ENCODE measurements at places on chromosomes 11 and 22.

- DNase-seq = no peak
Measured at GRCh38 chr11:23836981-23837380, 659.9 kb upstream of the LUZP2 start.

- no peak for DNase-seq
Measured at GRCh38 chr11:131074573-131074972, 158.3 kb upstream of the SNX19 start.

DNA sequence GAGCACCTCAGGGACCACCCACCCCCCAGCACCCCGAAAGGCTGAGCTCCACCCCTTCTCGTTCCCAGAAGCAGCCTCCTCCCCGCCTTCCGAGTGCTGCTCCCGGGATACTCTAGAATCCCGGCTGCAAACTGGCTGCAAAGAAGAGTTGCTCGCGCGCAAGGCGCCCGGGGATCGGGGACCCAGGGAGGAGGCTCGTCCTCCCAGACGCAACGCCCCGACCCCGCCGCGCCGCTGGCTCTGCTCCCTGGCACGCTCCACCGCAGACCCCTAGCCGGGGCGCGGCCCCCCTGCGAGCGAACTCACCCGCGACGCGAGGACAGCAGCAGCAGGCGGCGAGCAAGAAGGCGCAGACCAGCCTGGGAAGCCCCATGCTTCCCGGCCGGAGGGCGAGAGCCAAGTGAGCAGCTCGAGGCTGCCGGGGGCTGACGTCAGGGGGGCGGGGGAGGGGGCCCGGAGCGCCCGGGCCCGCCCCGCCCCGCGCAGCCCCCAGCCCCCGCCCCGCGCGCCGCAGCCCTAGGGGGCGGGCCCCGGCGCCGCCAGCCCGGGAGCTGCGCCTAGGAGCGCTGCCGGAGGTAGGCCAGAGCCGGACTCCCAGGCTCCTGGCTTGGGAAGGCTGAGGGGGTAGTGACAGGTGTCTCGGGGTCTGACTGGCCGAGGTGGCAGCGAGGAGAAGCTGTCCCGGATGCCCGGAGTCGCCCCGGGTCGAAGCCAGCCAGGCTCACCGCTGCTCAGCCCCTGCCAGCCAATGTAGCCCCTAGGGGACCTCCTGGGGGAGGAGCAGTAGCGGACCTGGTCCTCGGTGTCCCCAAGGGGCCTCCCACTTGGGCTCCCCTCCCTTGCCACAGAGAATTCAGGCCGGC is at the start of gene MCAM:
Gene MCAM, minus strand, starts transcription at position 402 of the 863 bp plus-strand sequence. Its CDS starts 29 bp downstream, at position 373.
- DNase-seq = peak; percentile 81

DNA sequence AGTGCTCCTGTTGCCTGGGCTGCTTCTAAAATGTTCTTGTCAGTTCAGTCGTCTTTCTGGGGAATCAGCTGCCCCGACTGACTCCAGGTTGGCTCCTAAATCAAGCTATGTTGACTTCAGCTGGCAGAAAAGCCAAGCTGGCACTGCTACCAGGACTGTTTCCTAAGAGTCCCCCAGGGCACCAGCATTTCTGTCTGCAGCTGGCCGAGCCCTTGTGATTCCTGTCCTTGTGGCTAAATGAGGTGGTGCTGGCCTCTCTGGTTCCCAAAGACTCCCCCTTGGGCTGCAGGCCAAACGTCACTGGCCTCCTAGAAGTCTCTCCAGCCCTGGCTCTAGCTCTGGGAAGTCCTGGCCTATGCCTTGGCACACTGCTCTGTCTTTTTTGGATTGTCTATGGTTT is 31.1 kb downstream of the GRAMD1B start:
- no peak for DNase-seq

- no peak for DNase-seq
Measured at GRCh38 chr11:130063451-130063850, 6.2 kb upstream of the APLP2 start.

DNA sequence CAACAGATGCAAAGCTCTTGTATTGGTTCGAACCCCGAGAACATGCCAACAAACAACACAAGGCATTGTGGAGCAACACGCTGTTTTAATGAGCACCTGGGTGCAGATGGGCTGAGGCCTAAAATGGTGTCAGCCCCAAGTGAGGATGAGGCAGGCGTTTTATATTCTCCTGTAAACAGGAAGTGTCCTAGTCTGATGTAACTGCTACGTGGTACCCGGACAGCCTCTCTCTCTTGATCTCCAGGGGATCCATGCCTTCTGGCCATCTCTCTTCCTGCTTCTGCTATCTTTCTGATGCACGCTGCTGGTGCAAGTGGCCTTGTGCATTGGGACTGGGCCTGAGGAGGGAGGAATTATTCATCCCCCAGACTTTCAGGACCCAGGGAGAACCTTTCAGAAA is 19.4 kb upstream of the VSTM5 start:
- no peak for DNase-seq

- no peak for DNase-seq
Measured at GRCh38 chr11:67640021-67640757, 626 bp upstream of the TBX10 start.

GRCh38 chr11:129386795-129387397 is 11.2 kb downstream of the BARX2 start:
- DNase-seq = no peak

DNA sequence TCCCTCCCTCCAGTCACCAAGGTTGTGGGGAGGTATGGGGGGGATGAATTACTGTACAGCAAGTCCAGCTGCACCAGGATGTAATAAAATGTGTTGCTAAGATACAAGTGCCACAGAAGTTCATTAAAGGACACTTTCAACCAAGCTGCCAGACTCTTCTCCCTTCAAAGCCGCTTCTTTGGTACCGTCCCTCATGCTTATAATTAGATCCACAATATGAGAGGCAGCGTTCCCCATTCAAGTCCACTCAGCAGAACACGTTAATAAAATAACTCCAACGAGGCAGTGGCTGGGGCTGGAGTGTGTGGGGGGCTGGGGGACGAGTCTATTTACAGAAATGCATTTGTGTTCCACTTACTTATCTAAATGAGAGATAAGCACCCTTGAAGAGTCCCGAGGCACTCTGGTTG is 14.7 kb downstream of the PHF21B start:
- no peak for DNase-seq

DNA sequence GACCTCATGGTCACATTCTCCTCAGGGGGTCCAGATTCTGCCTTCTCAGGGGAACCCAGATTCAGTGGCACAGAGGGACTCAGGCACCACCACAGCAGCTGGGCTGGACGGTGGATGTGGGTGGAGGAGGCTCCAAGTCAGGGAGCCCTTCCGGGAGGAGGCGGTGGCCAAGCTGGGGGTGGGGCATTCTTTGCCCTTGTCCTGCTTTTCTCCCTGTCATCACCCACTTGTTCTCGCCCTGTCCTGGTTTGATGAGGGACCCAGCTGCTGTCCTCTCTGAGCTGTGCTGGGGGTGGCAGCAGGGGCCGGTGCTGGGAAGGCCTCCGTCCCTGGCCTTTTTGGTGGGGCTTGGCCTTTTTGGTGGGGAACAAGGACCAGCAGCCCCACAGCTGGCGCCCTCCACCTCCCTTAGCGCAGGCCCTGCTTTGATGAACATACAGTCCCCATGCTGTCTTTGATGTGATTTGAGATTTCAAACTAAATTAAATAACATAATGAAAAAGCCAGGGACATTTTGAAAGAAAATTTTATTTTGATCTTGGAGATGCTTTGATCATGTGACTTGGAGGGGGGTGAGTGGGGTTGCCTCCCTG is 1168.2 kb downstream of the BRD1 start:
- DNase-seq = no peak

DNA sequence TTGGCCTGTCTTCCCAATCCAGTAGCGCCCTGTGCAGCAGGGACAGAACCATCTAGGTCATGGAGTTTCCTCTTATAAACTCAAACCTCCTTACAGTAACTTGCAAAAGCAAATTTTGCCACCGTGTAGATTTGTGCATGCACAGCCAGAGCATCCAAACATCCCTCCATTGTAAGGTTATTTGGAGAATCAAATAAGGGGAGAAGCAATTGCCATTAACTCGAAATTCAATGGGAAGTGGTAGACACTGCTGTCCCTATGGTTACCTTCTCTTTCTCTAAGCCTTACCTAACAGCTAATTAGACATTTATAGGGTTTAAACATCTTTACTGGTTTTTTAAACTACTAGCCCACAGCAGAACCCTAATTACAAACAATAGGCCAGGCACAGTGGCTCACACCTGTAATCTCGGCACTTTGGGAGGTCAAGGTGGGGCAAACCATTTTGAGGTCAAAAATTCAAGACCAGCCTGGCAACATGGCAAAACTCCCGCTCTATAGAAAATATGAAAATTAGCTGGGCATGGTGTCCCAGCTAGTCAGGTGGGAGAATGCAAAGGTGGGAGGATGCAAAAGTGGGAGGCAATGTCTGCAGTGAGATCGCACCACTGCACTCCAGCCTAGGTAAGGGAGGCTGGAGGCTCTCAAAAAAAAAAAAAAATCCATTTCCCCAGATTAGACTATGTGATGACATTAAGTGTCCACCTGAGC is 6.6 kb downstream of the HSPA8 start:
- DNase-seq = no peak

GRCh38 chr22:26322179-26322905 is 106.7 kb upstream of the ASPHD2 start:
- no peak for DNase-seq

GRCh38 chr11:46210133-46210636 is 67.3 kb upstream of the CREB3L1 start:
- no peak for DNase-seq

DNA sequence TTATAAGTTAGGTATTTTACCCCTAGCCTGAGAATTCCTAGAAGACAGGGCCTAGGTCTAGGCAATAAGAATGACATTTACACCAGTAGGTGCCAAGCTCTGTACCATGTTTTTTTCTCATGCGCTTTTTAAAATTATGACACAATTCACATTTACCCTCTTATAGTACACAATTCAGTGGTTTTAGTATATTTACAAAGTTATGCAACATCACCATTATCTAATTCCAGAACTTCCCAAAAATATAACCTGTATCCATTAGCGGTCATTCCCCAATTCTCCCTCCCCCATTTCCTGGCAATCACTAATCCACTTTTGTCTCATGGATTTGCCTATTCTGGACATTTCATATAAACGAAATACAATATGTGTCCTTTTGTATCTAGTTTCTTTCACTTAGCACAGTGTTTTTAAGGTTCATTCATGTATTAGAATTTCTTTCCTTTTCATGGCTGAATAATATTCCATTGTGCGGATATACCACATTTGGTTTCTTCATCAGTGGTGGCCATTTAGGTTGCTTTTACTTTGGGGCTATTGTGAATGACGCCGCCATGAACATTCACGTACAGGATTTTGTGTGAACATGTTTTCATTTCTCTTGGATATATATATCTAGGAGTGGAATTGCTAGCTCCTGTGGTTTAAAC is 92.4 kb downstream of the MICAL2 start:
- DNase-seq = no peak

DNA sequence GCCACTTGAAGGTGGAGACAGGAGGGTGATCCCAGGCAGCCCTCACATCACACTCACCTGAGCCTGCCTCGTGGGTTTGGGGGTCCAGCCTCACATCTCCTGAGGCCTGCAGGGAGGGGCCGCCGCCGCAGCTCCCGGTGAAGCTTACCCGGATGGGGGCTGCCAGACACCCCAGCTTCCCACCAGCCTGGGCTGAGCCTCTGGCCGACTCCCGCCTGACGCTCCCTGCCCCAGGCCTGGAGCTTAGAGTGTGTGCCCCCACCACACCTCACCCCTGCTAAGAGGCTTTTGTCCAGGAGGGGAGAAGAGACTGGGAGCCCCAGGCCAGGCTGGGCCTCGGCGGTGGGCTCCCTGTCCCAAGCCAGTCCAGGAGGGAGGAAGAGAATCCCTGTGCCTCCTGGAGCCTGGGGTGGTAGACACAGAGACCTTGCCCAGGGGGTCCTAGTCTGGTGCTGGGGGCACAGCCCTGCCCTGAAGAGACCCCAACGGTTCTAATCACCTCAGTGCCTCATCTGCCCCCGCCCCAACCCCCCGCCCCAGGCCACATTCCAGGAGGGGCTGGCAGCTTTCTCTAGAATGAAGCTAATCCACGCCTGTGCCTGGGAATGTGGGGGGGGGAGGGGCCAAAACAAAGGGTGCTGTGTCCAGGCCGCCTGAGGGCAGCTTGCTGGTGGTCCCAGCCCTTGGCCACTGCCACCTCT is at the start of gene SLC16A8:
Gene SLC16A8, minus strand, starts transcription at position 254 of the 701 bp plus-strand sequence. CDS start 1,311 bp downstream, outside the sequence.
- DNase-seq = no peak

GRCh38 chr11:29063630-29064361 is 953.0 kb downstream of the KCNA4 start:
- DNase-seq = no peak

- no peak for DNase-seq
Measured at GRCh38 chr11:130487924-130488815, 39.7 kb downstream of the ADAMTS15 start.

DNA sequence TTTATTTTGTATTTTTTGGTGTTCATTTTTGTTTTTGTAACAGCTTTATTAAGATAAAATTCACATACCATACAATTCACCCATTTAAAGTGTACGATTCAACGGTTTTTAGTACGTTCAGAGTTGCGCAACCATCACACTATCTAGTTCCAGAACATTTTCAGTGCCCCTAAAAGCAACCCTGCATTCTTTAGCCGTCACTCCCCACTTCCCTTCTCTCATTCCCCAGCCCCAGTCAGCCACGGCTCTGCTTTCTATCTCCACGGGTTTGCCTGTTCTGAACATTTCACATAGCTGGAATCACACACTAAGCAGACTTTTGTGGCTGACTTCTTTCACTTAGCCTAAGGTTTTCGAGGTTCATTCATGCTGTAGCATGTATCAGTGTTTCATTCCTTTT is 9.6 kb upstream of the KCNQ1OT1 start:
- no peak for DNase-seq

DNA sequence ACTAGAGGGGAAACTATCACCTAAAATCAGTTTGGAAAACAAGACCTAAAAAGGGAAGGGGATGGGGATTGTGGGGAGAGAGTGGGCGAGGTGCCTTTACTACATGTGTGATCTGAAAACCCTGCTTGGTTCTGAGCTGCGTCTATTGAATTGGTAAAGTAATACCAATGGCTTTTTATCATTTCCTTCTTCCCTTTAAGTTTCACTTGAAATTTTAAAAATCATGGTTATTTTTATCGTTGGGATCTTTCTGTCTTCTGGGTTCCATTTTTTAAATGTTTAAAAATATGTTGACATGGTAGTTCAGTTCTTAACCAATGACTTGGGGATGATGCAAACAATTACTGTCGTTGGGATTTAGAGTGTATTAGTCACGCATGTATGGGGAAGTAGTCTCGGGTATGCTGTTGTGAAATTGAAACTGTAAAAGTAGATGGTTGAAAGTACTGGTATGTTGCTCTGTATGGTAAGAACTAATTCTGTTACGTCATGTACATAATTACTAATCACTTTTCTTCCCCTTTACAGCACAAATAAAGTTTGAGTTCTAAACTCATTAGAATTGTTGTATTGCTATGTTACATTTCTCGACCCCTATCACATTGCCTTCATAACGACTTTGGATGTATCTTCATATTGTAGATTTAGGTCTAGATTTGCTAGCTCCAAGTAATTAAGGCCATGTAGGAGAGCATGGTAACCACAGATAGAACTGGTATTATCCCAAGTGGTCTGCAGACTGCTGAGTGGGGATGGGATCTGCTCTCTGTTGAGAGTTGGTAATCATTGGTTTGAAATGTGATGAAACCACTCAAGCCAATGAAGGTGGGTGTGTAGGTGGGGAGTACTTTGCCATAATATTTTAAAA is 3.6 kb downstream of the NEAT1 start:
- no peak for DNase-seq

- DNase-seq = no peak
Measured at GRCh38 chr11:131179836-131180235, 190.6 kb upstream of the NTM start.

All from right kidney (tissue), 9 donors.